IMR-90 (cell line): ENCODE measurements at places on chromosomes 13 and 19.

DNA sequence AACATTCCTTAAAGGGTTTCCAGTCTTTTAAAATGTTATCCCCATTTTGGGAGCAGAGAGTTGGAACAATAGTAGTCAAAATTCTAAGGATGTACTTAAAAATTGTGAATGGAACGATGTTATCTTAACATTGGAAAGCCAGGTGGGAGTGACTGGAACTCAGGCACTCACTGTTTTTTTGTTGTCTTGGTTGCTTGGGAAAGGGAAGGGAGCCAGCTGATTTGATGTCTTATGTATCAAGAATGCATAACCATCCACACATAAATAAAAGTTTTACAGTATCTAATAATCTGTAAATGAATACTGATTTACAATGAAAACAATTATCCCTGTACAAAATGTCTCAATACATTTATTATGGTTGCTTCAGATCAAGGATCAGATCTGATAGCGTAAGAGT, 88.7 kb downstream of the SLC10A2 start:
- no peak for DNase-seq

DNA sequence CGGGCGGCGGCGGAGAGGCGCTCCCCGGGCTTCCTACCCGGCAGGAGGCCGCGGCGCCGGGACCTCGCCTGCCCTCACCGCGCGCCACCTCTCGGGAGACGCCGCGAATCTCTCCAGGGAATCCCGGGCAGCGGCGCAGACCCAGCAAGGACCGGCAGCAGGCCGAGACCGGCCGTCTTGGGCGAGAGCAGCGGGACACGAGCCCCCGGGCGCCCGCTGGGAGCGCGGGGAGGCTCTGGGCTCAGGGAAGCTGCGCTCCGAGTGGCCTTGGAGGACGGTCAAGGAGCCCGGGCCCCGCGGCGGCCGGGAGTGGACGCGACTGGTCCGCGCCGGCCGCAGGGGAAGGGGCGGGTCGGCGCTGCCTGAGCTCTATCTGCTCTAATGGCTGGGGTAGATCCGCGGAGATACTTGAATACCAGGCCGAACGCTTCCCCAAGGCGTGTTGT, 14.7 kb downstream of the CDX2 start:
- no peak for DNase-seq

- DNase-seq, result no peak
These were observed 1.1 kb downstream of the IL17D start for GRCh38 chr13:20704459-20705069.

- DNase-seq, result no peak
These were observed 92.9 kb downstream of the FLT1 start for GRCh38 chr13:28402057-28402381.

DNA sequence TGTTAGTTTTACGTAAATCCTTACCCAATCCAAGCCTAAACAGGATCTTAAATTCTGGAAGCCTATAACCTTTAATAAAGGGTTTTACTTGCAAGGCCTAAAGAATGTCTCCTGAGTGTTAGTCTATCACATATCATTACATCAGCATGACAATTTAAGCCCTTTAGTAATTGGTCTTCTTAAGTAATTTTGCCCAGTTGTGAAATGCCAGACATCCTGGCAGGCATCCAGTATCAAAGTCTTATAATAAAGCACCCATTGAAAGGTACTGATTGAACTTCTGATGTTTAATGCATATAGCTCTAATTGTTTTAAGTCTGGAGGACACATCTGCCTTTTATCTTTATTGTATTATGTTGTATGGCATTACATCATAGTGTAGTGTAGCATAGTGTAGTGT, 1078.9 kb downstream of the SLITRK1 start:
- no peak for DNase-seq

DNA sequence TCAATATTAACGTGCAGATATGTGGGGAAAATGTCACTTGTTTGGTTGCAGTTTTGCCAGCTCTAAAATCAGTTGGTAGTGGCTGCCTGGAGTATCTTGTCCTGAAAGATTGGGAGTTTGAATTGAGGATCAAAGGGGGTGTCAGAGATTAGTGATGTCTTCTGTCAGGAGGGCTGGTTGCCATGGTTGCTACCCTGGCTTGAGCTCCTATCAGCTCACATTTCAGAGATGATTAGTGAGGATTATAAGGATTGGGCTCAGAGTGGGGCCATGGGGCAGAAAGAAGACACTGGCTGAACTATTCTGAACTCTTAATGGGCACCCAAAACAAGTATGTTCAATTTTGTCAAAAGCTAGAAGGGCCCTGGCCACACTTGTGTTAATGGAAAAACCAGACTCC, 95.5 kb upstream of the RNF113B start:
- no peak for DNase-seq
